Stimulated activated CD8-positive, alpha-beta memory T cell treated with anti-CD3 and anti-CD28 coated beads, Interleukin-4, amount 100 ng/mL, for 24 hours (primary cell): ENCODE measurements at places on chromosomes 5 and 9.

DNA sequence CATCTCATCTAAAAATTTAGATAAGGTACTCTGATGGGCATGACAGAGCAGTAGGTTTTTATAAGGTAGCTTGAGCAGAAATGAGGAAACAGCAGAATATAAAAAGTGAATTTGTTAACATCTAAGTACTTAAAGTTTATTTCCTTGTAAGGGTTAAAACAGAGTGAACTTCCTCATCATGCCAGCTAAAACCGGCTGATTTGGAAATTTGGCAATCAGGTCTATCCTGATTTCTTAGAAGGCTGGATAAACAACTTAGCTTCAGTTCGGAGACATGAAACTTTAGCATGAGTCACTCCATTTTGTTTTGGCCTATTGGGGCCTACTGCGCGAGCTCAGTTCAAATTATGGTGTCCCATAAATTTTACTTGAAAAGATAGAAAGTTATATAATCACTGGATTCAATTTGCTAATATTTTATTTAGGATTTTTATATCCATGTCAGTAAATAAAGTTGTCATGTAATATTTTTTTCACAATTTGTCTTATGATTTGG lies 241.6 kb upstream of the RORB start:
- no peak for DNase-seq

DNA sequence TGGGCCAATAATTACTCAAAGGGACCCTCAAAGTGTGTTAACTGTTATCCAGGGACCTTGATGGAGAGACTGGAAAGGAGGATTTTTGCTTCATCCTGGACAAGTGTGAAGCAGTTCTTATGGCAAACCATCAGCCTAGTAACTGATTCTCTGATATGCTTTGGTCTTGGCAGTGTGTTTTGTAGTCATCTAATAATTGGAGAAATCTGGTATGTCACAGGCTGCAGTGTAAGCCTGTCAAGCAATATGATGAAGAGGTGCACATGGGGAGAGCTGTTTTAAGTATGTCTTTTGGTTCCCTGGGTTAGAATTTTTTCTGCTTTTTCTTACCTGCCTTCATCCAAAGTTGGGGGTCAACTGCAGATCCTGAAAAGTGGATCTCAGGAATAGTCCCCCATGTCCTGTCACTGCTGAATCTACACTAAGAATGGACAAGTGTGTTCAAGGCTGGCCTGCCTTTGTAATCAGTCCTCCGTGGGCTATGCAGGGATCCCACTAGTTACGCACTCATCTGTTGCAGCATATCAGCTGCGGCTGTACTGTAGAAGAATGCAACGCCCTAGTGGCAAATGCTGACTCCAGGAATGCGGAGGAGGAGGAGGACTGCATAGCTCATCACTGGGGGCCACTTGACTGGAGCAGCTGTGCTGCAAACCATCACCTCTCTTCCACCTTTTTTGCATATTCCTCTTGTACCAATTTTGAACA lies 1.9 kb downstream of the SPTAN1 start:
- no peak for DNase-seq

DNA sequence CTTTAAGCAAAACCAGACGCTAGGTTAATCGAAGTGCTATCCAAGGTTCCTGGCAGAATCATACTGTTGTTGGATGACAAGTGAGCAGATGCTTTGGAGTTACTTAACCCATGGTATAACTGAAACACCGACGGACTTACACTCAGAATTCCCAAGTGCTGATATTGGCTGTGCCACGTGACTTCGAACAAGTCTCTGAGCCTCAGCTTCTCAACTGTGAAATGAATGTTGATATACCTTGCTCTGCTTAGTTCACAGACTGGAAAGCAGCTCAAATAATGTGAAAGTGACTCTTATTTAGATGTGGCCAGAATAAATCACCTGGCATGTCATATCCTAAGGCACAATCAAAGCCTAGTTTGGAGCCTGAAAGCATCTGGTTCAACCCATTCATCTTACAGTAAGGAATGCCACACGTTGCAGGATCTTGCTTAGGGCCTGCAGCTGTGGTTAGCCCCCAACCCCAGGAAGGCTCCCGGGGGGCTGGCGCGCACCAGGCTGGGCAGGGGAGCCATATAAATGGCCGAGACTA lies 759 bp downstream of the GEMIN5 start:
- DNase-seq, result no peak

DNA sequence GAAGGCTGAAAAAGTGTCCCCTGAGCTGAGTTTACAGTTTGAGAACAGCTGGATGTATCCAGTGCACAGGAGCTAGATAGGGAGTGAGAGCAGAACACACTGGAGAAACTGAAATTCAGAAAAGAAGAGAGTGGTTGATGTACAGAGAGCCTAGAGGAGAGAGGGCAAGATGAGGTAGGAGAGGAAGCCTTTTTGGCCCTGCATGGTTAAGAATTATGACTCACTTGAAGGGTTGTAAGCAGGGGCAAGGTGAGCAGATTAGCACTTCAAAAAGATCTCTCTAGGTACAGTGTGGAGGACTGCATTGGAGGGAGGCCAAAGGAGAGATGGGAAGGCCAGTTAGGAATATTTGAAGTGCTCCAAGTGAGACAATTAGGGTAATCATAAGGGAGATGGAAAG lies 25.2 kb downstream of the MCC start:
- DNase-seq, result no peak

DNA sequence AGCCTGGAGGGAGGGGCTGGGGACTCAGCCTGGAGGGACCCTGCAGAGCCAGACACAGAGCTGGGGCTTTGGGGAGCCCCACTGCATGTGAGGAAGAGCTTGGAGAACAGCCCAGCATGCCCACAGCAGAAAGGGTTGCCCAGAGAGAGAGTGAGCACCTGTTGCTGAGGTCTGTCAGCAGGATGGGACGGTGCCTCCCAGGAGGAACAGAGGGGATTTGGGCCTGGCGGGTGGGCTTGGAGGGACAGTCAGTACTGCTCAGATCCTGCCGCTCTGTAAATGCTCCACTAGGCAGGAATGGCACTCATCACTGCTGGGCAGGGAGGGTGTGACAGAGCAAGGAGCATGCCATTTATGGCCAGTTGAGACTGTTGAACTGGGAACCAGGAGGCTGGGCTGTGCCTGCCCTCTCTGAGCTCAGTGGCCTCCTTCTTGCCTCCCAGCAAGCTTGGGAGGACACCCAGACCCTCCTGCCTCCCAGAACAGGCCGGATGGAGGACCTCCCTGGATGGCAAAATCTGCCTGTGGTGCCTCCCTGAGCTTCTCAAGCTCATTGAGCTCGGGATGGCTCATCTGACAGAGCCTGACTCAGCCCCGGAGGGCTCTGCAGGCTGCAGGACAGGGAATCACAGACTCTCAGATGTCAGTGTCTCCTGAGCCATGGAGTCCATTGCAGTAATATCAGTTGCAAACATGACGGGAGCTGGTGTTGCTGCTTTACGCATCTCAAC lies 786 bp upstream of the HRCT1 start:
- DNase-seq, result no peak
